NCI-H187 (cell line): ENCODE measurements at places on chromosomes 1 and 21.

GRCh38 chr1:58500043-58500442 lies 46.5 kb downstream of the OMA1 start:
- DNase-seq, result no peak

GRCh38 chr1:88888750-88889149 lies 2.6 kb downstream of the GTF2B start:
- no peak for DNase-seq

- DNase-seq, result no peak
Measured at GRCh38 chr1:178587096-178587495, 74.2 kb downstream of the TEX35 start.

GRCh38 chr1:230108580-230108979 lies 41.5 kb downstream of the GALNT2 start:
- no peak for DNase-seq

DNA sequence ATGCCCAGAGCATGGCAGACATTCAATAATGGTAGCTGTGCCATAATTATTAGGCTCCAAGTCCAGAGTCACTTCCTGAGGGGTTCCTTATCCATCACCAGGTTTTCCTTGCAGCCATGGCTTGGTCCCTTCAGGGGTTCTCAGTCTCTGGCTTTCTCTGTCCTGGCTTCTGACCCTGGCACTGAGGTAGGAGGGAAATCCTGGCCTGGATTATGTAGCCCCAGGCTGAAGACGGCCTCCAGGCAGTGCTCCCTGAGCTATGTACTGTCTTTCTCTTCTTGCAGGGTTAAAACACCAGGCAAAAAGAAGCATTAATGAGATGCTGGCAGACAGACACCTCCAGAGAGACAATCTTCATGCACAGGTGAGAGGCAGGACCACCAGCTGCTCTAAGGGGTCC lies 9.5 kb upstream of the PADI3 start:
- peak; percentile 33 for DNase-seq

- no peak for DNase-seq
Measured at GRCh38 chr1:23868557-23869016, 497 bp upstream of the FUCA1 start.

GRCh38 chr1:200958597-200958996 lies 63.9 kb downstream of the INAVA start:
- DNase-seq, result no peak

DNA sequence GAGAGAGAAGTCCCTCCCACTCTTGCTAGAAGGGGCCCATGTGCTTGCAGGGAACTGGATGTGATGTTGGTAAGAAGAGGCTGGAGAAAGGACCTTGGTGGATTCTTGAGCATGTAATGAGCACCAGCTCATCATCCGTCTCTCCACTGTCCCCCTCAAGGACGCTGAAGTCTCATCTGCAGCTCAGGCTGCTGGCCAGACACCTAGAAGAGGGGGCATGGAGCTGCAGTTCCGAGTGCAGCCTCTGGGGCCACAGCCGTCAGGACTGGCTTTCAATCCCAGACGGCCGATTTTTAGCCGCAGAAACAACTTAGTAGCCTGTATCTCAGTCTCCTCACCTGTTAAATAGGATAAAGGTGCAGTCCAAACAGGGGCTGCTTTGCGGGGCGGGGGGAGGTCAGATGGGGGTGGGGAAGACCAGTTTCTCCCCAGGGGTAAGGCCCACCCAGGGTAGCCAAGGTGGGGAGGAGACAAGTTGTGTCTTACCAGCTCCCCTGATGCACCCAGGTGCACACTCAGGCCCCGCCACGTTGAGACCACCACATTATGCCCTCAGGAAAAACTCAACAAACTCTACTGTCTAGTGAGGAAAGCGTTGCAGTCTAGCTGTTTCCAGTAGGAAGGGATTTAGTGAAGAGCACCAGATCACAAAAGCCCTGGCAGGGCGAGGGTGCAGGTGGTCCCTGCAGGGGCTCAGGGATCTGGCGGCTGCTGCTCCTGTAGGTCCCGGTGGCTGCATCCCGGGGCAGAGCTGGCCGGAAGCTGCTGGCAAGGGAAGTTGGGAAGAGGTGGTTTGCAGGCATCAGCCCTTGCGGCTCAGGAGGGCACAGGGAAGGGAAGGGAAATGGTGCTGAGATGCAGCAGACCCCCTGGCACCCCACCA lies 29.5 kb downstream of the LDLRAP1 start:
- no peak for DNase-seq

GRCh38 chr1:61117283-61117682 lies 34.9 kb downstream of the NFIA start:
- DNase-seq, result no peak

DNA sequence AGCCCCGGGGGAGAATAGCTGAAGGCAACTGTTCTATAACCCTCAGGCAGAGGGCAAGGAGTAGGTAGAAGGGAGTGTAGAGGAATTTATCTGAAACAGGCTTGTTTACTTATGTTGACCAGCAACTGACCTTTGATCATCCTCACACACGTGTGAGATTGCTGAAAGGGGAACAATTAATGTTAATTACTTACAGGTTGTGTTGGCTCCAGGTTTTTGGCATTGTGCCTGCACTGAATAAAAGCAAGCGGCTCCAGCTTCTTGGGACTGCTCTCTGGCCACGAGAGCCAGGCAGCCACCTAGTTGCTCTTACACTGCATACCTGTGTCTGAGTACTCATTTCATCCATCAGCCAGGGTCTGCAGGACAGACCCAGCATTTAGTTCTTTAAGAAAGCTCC lies 41.3 kb upstream of the ARHGEF10L start:
- DNase-seq, result no peak

- DNase-seq, result no peak
Measured at GRCh38 chr21:14454016-14455009, 71.4 kb upstream of the HSPA13 start.

DNA sequence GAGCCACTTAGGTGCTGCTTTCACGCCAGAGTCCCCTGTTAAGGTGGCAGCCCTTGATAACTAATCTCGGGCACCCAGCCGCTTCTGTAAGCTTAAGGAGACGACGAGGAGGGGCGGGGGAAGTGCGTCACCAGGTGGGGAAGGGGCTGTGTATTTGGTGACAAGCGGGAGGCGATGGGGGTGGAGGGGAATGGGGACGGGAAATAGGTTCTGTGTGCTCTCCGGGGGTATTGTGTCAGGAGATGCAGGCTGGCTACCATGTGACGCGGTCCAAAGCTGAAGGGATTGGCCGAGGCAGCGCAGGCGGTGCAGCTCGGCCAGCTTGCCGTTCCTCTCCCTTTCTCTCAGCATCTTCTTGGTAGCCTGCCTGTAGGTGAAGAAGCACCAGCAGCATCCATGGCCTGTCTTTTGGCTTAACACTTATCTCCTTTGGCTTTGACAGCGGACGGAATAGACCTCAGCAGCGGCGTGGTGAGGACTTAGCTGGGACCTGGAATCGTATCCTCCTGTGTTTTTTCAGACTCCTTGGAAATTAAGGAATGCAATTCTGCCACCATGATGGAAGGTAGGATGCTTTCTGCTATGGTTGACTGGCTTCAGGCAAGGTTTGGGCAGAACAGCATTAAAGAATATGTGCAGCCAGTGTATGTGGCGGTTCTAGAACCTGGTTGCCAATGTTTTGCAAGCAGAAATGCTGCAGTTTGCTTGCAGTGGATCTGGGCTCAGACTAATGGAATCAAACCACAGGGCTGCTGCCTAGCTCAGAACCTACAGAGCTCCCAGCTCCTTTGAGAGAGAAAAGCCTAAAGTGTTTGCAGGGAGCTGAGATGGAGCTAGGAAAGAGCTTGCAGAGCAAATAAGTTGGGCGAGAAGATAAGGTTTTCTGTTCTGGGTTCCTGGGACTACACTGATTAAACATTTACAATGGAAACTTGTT lies at the start of gene SGIP1:
Gene SGIP1 (plus strand): TSS at position 350 of the 937 bp plus-strand sequence. CDS start 206 bp downstream, at position 556.
- peak; percentile 67 for DNase-seq

DNA sequence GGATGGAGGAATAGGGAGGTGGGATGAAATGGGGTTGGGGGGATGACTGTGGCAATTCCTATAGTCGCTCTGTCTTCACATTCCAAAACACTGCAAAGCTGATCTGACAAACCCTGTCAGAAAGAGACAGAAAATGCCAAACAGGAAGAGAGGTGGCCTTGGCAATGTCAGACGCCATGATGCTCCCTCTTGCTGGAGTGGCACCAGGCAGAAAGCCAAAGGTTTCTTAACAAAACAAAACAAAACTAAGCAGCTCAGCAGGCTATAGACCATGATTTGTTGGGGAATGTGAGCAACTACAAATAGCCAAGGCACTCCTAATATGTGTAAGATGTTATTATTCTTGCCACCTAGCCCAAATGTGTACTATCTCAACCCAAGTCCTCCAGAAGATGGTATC lies 42.9 kb upstream of the PLA2G2C start:
- no peak for DNase-seq

DNA sequence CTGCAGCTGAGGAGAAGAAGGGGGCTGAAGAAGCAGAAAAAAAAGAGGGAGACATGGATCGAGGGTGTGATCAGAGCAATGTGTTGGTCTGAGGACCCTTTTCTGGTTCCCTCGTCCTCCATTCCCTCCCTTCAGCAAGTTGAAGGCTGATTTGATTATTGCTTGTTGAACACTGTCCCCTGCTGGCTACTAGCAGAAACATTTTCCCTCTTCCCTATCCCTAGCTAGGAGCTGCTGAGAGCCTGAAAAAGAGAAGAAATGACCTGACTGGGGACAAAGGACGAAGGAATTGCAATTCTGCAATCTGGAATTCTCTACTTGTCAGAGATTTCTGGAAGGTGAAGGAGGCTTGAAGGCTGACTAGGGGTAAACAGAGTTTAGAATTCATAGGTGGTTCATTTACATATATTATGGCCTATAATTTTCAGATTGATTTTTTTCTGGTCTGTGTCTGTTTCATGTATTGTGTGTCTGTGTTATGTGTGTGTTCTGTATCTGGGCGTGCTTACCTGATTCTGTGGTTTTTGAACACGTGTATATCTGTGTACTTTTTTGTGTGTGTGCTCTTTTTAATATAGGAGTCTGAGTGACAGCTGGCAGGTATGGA lies 9.8 kb downstream of the NHLH1 start:
- peak; percentile 74 for DNase-seq

DNA sequence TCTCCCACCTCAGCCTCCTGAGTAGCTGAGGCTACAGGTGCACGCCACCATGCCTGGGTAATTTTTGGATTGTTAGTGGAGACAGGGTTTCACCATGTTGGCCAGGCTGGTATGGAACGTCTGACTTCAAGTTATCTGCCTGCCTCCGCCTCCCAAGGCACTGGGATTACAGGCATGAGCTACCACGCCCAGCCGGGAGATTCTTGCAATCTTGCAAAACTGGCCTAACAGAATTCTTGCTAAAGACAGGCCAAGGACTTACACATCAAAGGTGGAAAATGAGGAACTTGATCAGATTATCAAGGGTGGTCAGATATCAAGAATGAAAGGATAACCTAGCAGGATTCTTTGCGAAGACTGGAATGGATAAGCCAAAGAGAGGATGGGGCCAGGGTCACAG lies 98.3 kb upstream of the TIAM1 start:
- DNase-seq, result no peak

DNA sequence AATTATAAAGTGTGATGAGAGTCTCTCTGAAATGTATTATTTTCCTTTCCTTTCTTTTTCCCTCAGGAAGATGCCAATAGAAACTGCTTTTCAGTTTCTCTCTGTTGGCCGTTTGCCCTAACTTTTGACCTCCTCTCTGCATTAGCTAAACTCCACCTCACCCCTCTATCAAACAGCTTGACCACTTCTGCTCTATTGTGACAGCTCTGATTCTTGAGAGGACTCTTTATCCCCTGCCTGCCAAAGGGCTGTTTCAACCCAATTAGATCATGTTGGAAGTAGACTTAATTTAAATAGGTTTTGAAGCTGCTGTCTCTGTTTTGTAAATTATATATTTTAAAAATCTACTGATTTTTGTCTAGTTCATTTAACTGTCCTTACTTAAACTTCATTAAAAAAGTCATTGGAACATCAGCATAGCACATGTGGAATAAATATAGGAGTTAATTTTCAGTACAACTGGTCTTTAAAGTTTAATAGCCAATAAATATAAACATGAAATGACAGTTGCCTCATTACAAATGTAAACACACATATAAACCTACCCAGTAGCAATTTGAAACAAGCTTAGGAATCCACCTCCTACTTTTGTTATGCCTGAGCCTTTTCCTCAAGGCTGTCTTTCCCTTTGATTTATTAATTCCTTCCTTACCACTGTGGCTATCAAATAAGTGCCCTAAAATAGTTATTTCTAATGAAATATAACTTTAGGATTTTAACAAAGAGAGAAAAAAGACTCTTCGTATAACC lies 152.0 kb downstream of the CHRM3 start:
- DNase-seq, result no peak

DNA sequence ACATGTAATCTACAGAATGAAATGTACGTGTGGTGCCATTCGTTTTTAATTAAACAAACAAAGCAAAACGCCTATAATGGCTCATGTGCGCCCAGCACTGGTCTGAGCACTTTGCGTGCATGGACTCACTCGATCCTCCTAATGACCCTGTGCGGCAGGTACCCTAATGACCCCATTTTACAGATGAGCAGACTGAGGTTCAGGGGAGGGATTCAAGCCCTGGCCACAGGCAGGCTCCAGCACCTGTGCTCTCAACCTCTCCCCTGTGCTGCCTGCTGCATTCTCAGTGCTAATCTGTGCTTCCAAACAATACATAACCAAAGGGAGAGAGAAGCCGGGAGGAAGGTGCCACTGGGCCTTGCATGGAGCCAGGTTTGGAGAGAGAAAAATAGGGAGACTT lies 124.2 kb upstream of the ZBTB40 start:
- DNase-seq, result no peak

GRCh38 chr1:203078478-203078877 lies 7.3 kb downstream of the MYOG start:
- no peak for DNase-seq

DNA sequence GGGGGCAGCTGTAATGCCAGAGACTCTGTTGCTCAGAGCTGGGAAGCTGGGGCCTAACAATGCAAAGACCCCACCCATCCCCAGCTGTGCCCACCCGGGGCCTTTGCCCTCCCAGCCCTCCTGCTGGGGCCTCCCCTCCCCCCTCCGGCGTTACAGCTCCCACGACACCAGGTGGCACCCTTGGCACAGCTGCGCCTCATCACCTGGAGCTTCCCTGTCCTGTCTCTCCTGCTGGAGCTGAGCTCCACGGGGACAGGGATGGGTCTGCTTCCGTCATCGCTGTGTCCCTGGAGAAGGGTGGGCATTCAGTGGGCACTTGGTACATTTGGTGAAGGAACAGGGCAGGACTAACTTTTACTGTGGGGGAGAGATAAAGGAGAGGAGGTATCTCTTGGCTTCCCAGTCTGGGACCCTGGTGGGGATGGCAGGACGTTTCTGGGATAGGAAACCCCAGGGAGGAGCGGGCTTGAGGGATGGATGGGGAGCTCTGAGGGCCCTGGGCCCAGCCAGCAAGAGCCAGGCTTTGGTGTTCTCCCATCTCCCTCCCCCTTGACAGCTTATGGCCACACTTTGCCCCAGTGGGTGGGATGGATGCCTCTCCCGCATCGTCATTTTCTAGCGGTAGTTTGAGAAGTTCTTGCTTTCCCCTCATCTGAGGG lies 453.2 kb downstream of the PTPRU start:
- DNase-seq, result no peak
